ENCODE measurements at places on chromosomes 1 and 21.

- DNase-seq: no peak
These were observed 119.8 kb downstream of the ZZZ3 start for GRCh38 chr1:77562596-77563150.

DNA sequence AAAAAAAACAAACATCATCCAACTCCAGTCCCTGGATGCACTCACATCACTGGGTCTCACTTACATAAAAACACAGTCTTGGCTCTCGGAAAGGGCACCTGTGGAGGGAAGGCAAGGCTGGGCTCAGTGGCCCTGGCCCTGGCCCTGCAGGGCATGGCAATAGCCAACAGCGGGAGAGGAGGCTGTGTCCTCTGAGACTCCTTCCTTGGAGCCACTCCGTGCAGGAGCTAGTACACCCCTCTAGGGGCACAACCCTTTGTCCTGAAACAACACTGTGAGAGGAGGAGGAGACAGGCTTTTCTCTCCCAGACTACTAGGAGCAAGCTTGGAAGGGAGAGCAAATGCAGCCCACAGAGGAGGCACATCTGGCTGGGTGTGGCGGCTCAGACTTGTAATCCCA, 28.0 kb downstream of the URB1 start:
- DNase-seq: no peak

GRCh38 chr1:7398982-7399381, 372.1 kb upstream of the VAMP3 start:
- no peak for DNase-seq

GRCh38 chr1:244019982-244020485, 31.0 kb upstream of the ZBTB18 start:
- DNase-seq: no peak

DNA sequence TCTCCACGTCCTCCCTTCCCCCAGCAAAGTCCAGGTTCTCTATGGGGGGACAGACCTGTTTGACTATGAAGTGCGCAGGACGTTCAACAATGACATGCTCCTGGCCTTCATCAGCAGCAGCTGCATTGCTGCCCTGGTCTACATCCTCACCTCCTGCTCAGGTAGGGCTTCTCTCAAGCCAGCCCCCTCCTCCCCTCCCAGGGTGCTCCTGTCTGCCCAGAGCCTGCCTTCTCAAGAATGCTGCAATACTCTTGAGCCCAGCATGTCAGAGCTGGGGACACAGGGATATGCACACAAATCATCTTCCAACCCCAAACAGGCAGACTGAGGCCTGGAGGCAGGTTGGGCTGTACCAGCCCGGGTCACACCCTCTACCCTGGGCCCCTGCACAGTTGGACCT, 35.4 kb downstream of the DISP3 start:
- DNase-seq: no peak

GRCh38 chr1:209692745-209693504, 11.7 kb upstream of the HSD11B1 start:
- peak; percentile 83 for DNase-seq

GRCh38 chr21:46489800-46490199, 31.1 kb downstream of the DIP2A start:
- no peak for DNase-seq

- DNase-seq: no peak
These were observed 28.2 kb upstream of the HRNR start for GRCh38 chr1:152252157-152252556.

- DNase-seq: no peak
These were observed 46.5 kb upstream of the CNN3 start for GRCh38 chr1:94973309-94973922.

- no peak for DNase-seq
These were observed 45.4 kb upstream of the SELENON start for GRCh38 chr1:25754470-25755181.

DNA sequence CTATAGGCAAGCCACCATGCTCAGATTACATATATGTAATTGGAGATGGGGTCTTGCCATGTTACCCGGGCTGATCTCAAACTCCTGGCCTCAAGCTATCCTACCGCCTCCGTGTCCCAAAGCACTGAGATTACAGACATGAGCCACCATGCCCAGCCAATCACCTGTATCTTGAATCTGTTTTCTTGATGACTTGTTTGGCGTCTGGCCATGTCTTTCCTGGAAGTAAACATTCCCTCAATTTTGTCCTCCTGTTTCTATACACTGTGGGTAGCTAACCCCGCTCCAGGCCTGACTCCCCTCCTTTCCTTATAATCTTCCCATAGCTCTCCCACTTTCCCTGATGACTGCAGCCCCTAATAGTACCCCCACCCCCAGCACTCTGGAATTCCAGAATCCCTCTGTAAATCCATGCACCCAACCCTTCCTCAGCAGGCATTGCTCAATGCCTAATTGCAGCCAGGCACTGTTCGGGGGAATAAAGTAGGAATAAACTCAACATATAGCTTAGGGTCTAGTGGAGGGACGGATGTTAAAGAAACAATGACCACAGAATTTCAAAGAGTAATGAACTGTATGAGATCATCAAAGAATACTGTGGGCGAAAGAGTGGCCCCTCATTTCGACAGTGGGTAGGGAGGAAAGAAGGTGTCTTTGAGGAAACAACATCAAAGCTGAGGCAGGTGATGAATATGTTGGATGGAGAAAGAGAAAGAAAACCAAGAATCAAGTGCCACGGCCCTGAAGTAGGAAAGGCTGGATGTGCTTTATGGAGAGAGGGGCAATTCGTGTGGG, 161.5 kb downstream of the ADSS2 start:
- no peak for DNase-seq

GRCh38 chr1:38652217-38652616, 207.4 kb downstream of the RRAGC start:
- no peak for DNase-seq

- DNase-seq: no peak
These were observed 53.0 kb downstream of the DMRTB1 start for GRCh38 chr1:53511933-53512806.

DNA sequence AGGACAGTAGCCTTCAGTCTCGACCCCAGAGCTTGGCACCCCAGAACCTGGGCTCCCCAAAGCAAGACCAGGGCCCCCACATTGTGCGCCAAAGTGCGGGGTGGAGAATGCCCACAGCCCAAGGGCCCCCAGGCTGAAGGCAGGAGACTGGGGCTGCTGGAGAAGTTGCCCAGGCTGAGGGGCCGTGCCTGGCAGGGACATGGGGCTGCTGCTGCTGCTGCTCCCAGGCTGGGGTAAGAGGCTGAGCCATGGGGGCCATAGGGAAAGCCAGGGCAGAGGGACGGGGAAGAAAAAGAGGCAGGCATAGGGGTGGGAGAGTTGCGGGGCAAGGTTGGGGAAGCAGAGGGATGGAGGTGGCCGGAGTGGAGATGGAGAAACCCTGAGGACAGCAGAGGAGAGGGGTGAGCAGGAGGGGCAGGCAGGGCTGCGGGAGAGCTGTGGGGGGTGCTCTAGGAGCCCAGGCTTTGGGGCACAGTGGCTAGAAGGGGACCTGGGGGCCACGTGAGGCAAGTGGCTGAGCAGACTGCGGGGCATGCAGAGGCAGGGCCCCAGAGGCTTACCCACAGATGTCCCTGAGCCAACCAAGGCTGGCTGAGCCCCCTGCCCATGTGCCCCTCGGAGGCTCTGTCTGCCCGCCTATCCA, 18.9 kb downstream of the SLC27A3 start:
- DNase-seq: no peak

DNA sequence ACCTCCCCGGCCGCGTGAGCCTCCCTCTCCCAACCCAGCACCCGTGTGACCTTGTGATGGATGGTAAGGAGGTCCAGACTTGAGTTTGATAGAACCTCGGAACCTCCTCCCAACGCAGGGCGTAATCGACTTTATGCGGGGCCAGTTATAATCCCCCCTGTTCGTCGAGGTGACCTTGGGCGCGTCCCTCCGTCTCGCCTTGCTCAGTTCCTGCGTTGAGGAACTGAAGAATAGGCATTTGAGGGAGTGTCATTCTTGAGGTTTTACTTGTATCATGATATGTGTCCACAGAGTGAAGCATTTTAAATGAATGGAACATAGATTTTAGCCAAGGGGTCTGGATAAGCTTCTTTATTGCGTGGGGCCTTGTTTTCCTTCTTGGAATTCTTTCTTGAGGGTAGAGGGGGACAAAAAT, 433 bp downstream of the TIMM17A start:
- DNase-seq: no peak

GRCh38 chr1:151855933-151856332, 2.4 kb upstream of the THEM5 start:
- DNase-seq: no peak

DNA sequence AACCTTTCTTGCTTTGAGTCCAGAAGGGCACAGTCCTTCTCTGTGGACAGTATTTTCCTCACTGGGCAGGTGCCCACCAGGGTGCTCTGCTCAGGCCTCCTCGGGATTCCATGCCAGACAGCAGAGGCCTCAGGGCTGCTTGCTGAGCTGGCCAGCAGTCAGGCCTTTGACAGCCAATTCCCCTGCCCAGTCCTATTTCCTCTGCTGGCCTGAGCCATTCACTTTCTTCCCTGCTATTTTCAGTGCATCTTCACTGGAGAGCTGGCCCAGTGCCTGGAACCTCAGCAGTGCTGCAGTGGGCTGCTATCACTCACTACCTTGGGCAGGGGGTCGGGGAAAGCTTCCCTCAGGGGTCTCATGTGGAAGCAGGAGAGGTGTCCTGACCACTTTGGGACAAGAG, 33.2 kb downstream of the KCNA10 start:
- no peak for DNase-seq

GRCh38 chr1:158398818-158399514, at the start of gene OR10T2:
TSS of gene OR10T2 (minus strand) at chr1:158399466. CDS start at chr1:158399466, 0 bp downstream.
- no peak for DNase-seq

DNA sequence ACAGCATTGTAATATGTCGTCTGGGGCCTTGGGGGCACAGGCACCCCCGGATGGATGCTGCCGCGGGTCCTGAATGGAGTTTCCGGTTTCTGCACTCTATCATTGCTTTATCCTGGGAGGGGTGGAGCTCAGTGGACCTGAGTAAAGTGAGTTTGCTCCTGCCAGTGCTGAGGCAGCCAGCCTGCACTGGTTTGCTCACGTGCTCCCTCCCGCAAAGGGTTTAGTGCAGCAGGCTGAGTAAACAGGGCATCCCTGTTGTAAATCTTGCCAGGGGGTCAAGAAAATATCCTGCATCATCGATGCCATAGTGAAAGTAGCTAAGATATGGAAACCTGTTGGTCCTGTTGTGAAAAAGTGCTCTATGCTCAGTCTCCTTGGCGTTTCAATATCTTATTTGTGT, 85.6 kb upstream of the BRINP3 start:
- DNase-seq: no peak

GRCh38 chr1:58649555-58649954, 50.3 kb downstream of the MYSM1 start:
- DNase-seq: no peak

GRCh38 chr21:27132266-27132665, 165.4 kb upstream of the ADAMTS5 start:
- DNase-seq: no peak

DNA sequence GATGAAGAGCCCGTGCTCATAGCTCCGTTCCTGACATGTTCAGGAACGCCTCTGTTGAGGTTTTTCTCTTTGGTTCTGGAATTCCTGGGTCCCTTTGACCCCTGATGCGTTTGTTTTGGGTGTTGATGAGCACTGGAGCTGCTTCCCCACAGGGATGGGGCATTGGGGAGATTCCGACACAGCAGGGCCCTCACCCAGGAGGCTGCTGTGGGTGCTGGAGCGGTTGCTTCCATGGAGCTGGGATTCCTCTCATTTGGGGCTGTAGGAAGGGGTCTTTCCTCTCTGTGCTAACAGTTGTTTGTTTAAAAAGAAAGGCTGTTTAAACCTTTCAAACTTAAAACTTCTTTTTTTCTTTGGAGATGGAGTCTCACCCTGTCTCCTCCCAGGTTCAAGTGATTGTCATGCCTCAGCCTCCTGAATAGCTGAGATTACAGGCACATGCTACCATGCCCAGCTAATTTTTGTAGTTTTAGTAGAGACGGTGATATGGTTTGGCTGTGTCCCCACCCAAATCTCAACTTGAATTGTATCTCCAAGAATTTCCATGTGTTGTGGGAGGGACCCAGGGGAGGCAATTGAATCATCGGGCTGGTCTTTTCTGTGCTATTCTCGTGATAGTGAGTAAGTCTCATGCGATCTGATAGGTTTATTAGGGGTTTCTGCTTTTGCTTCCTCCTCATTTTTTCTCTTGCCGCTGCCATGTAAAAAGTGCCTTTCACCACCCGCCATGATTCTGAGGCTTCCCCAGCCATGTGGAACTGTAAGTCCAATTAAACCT, 48.9 kb downstream of the SKI start:
- DNase-seq: peak; percentile 15

- DNase-seq: peak; percentile 96
These were observed 510 bp upstream of the IL10RB start for GRCh38 chr21:33265664-33266049.

DNA sequence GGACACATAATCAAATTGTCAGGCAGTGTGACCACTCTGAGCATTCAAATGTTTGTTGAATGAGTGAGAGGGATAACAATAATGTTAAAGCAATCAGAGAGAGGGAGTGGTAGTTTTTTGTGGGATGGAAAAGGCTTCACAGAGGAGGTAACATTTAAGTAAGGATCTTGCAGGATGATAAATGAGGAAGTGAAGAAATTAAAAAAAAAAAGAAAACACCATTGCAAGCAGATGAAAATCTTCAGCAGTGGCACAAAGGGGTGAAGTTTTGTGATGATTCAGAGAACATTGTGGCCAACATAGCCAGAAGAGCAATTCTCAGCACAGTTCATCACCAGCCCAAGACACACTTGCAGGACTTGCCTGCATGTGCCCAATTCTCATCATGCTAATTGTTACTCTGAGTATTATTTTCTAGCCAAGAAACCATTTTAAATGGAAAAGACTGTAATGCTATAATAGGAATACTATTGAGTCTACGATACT, 35.0 kb downstream of the OVGP1 start:
- DNase-seq: peak; percentile 13

DNA sequence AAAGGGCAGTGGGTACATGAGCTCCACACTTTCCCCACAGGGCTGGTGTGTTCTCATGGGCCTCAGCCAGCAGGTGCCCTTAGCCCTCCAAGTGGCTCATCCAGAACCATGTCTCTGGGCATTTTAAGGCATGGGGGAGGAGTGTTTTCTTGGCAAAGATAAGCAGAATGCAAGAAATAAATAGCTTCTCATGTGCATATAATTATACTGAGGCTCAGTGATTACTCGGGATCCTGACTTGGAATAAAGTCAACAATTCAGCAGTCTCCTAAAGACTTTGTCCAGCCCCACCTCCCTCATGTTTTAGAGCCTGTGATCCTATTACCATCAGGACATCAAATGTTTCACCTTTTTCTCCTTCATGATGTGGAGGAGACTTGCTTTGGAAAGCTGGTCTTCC, 92.7 kb upstream of the COG2 start:
- DNase-seq: no peak

DNA sequence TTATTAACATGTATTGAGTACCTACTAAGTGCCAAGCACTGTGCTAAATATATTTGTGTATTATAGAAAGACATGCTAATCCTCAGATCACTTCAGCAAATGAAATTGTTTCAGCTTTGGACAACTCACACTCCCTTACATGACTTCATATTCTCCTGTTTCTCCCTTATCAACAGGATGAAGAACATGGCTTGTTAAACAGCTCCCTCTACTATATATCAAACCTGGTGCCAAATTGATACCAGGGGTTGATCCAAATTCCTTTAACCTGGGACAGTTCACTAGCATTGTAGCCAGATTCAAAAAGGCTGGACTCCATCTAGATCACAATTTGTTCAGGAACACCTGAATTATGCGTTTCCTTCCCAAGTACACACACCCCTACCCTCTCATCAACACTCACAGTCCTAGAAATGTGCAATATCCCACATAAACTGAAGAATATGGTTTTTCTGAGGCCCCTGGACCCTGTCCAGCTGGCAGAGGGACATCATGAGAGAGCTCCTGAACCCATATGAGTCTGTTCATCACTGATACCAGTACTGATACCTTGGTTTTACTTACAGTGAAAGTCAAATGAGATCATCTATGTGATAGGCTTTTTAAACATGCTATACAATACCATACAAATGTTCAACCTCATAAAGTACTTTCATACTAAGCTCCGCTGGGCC, 47.0 kb upstream of the PALMD start:
- no peak for DNase-seq

All from inflammatory macrophage (primary cell).